ENCODE measurements at places on chromosomes 11 and 22. TPM values are rescaled to one million over a fixed set of nuclear protein-coding genes. Genes with fewer than 3 reads are reported as not detected.

The DSCAML1 gene
- total RNA-seq, result 0.35 TPM

The PAMR1 gene
- 0.25 TPM for total RNA-seq

The CDON gene
- total RNA-seq, result 1.7 TPM

The CCDC73 gene
- not detected for total RNA-seq

The LMO2 gene
- total RNA-seq, result 0.36 TPM

The TMPRSS4 gene
- not detected for total RNA-seq

The RIMBP3B gene
- total RNA-seq, result 0.71 TPM

The KLHL35 gene
- total RNA-seq, result 0.63 TPM

The PNPLA5 gene
- not detected for total RNA-seq

The BIK gene
- total RNA-seq, result 2.1 TPM

The HEPN1 gene
- not detected for total RNA-seq

The C11orf42 gene
- total RNA-seq, result not detected

The RIMBP3C gene
- total RNA-seq, result 0.13 TPM

Measured in A549 treated with Mapracorat at 1 μM for 4 hours (cell line).